ENCODE measurements at places on chromosomes 3 and 15.

GRCh38 chr3:110494093-110494490 lies 577.5 kb upstream of the NECTIN3 start:
- no peak for DNase-seq

DNA sequence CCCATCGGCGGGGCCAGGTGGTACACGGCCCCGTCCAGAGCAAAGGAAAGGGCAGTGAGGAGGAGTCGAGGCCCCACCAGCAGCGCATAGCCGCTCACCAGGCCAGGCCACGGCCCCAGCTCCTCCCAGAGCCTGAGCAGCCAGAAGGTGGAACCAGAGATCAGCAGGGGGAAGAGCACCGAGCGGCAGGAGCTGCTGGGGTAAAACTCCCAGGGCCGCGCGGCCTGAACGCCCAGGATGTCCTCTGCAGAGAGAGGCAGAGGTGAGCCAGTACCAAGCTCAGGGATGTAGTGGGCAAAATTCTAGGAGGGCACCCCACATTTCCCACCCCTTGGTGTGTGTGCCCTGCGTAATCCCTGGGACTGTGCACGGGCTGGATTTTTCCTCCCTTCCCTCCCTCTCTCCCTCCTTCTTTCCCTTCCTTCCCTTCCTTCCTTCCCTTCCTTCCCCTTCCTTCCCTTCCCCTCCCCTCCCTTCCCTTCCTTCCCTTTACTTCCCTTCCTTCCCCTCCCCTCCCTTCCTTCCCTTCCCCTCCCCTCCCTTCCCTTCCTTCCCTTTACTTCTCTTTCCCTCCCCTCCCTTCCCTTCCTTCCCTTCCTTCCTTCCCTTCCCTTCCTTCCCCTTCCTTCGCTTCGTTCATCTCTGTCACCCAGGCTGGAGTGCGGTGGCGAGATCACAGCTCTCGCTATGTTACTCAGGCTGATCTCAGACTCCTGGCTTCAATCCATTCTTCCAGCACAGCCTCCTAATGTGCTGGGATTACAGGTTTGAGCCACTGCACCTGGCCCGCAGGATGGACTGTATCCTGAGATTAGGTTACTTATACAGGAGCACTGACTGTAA lies 6.3 kb upstream of the NCBP2 start:
- no peak for DNase-seq

DNA sequence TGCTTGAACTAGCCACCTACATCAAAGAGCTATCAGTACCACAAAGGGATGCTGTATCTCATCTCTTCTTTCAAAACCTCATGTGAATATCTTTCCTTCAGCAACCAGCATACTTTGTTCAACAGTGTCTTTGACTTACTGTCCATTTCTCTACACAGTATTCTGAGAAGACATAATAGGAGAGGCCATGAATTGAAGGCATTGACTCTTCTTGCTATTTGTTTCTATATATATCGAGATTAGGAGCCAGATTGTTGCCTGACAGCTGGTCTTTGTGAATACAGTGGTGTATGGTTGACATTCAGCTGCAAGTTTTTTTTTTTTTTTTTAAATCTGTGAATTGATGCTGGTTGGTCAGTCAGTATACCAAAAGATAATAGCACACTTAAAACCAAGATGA lies 12.1 kb upstream of the CSRNP1 start:
- no peak for DNase-seq

GRCh38 chr3:42421818-42422796 lies 11.7 kb upstream of the LYZL4 start:
- no peak for DNase-seq

- no peak for DNase-seq
These were observed 556 bp downstream of the CAMK2N2 start for GRCh38 chr3:184260724-184261269.

DNA sequence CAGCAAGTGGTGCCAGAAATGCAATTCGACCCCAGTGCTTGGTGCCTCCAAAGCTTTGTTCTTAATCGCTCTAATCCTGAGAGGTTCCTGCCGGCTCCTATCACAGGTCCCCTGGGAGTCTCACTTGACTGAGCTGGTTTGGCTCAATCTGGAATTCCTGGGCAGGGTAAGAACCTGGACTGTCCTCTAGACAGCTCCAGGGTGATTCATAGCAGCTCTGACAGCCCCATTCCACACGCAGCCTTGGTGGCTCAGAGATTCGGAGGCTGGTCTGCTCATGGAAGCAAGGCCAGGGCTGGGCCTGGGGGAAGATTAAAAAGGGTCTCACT lies 37.9 kb downstream of the MYO5C start:
- no peak for DNase-seq

DNA sequence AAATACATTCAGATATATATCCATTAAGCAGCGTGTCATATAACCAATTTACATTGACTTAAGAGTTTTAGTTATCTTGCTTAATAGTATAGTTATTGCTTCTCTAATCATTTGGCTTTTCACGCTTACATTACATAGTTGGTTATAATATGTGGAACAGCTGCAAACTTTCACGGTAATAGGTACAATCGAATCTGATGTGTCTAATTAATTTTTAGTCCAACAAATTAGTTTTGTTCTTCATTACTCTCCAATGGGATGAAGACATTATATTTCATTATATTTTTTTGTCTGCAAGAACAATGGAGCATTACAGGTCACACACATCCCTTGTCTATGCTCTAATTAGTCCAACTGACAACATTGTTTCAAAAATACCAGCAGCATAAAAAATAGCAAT lies 546.3 kb downstream of the ROBO2 start:
- DNase-seq, result no peak

DNA sequence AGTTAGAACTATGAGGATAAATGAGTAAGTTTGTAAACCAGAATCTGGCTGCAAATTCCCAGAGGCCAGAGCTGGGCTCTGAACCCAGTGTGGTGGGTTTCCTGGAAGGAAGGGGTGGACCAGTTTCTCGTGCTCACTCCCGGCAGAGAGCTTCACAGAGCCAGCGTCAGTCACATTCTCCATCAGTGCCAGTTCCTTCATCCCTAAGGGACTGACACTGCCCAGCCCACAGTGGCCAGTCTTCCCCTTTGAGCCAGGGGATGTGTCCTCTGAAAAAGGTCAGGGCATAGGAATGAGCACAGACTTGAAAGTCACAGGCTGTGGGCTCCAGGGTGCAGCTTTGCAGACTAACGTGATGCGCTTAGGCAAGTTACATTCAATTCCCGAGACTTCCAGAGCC lies 135.8 kb upstream of the HACD2 start:
- DNase-seq, result no peak

DNA sequence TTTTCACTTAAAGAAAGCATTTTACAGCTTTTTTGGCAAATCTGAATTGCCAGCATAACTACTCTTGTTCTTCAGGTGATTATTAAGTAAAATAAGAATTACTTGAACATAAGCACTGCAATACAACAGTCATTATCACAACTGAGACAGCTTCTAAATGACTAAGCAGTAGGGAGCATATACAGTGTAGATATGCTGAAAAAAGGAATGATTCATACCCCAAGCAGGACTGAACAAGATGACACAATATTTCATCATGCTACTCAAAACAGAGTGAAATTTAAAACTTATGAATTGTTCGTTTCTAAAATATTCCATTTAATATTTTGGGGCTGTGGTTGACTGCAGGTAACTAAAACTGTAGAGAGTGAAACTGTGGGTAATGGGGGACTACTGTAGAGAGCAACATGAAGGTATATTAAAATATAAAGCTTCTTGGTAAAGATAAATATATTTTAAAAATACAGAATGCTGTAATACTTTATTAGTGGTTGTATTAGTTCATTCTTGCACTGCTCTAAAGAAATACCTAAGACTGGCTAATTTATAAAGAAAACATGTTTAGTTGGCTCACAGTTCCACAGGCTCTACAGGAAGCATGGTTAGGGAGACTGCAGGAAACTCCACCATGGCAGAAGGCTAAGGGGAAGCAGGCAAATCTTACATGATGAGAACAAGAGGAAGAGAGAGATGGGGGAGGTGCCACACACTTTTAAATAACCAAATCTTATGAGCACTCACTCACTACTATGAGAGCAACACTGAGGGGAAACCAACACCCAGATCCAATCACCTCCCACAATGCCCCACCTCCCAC lies 84.8 kb downstream of the DCLK3 start:
- no peak for DNase-seq

DNA sequence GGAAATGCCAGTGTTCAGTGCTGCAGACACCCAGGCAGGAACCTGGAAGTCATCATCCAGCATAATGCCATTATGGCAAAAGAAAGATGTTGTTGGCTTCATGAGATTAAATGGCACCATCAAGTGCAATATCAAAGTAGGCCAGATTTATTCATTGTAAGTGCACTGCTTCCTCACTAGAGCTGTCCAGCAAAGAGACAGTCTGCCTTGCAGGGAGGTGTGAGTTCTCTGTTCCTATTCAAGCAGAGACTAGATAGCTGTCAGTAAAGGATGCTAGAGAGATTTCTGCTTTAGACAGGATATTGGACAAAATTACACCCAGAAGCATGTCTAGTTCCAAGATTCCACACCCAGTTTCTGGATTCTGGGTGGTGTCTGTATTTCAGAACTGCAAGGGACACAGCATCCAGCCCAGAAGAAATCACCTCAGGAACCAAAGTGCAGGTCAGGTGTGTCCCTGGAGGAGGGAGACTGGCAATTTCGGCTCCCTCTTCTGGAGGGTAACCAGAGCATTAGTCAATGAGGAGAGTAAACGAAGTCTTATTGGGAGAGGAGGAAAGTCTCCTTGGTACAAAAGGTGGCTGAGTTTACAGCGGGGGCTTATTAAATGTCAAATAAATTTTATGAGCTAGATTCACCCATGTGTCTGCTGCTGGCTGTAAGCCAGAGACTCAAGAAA lies 377.3 kb downstream of the EPHB1 start:
- no peak for DNase-seq

DNA sequence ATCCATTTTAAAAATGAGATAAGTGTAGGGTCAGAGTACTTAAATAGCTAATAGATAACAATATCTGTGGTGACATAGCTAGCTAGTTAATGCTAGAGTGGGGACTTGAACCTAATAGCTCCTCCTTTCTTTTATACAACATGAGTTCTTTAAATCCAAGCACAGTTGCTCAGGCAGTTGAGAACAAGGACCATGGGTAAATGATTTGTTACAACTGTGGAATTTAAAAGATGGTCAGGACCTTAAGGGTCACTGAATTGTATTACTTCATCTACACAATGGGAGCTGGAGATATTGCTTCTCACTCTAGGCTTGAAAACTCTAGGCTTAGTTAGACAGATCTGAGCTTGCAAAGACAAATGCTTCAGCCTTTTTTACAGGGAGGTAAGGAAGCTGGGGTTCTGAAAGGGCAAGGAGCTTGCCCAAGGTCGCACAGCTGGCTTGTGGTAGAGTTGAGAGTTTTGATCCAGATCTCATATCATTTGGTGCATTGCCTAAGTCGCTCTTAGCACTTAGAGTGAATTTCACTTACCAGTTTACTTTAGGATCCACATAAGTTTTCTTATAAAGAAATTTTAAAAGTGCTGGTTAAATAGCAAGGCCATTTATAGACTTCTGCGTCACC lies 90.2 kb downstream of the EDEM1 start:
- no peak for DNase-seq

- DNase-seq, result no peak
These were observed 89.3 kb downstream of the SLCO3A1 start for GRCh38 chr15:91942720-91943394.

DNA sequence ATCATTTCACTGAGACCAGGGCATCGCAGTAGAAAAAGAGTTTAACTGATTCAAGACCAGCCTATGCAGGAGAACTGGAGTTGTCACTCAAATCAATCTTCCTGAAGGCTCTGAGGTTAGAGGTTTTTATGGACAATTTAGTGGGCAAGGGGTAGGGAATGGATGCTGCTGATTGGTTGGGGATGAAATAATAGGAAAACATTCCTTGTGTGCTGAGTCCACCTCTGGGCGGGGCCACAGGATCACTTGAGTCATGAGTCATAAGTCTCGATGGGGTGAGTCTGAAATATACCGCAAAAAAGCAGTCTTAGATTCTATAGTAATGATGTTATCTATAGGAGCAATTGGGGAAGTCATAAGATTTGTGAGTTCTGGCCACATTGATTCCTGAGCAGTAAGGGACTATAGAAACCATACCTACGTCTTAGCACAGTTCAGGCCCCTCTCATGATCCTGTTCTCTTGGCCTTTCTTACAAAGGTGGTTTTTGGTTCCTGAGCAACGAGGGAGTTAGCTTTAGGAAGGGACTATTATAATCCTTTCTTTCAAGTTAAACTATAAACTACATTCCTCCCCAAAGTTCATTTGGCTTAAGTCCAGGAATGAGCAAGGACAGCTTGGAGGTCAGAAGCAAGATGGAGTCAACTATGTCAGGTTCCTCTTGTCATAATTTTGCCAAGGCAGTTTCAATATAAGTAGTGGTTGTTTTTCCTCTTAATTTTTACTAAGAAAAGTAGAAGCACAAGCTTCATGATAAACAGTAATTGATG lies 2.7 kb upstream of the OPA1 start:
- DNase-seq, result no peak

GRCh38 chr3:121974601-121975111 lies 47.4 kb downstream of the ILDR1 start:
- DNase-seq, result no peak

DNA sequence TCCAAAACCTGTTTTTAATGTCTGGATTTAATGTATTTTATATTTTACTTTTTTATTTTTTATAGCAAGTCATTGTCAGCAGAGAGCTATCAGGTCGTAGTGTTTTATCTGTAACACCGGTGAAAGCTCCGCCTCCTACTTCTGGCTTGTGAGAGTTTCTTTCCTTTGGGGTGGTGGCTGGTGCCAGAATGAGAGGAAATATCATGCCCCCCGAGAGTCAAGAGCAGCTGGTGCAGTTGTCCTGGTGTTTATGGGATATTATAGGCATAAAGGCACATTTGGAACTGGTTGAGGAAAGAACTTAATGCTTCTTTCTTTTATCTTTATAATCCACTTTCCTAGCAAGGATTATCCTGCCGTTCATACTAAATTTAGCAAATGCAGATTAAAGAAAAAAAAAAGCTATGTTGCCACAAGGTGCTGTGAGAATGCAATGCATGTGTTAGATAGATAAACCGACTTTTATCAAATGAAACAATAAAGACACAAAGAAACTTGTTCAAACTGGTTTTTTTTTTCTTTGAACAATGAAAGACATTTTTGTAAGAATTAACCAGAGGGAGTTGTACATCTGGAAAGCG lies 260.1 kb upstream of the PLSCR5 start:
- DNase-seq, result no peak

- no peak for DNase-seq
These were observed 45.4 kb downstream of the PRICKLE2 start for GRCh38 chr3:64179860-64180259.

DNA sequence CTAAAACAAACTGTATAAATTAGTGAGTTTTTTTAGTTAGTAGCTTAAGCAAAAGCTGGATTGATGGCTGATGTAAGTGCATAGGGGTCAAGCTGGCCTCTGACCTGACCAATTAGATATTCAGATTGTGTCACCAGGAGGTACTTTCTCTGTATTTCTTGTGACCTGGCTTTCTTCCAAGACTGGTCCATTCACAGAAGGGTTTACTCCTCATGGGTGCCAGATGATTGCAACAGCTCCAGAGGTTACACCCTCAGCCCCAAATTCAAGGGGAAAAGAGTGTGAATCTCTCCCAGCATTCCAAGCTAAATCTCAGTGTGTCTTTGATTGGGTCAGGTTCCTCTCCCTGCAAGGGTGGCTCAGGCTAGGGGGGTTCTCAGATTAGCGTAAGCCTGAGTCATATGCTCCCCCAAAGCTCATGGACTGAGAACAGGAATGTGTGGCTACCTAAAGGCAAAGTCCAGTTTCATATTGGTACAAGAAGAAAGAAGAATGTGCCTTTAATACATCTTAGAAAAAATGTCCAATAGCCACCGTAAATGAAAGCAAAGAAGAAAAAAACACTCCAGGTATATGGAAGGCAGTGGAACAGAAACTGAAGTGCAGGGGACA lies 16.5 kb downstream of the PML start:
- no peak for DNase-seq

GRCh38 chr3:139355476-139355875 lies 11.7 kb downstream of the MRPS22 start:
- no peak for DNase-seq

- DNase-seq, result no peak
These were observed 119.9 kb upstream of the FHIT start for GRCh38 chr3:61371123-61371522.

Data from activated gamma-delta T cell treated with anti-CD3 and anti-CD28 coated beads, Interleukin-2, amount 50 U/mL, for 16 hours (primary cell).